HTR-8/SVneo (cell line): ENCODE measurements at places on chromosomes 2 and 18.

- no peak for DNase-seq
Measured at GRCh38 chr2:75525434-75526310, 35.1 kb downstream of the EVA1A start.

GRCh38 chr2:180141600-180141999 is 134.5 kb upstream of the CWC22 start:
- DNase-seq = no peak

GRCh38 chr2:25274868-25275574 is 66.7 kb downstream of the DNMT3A start:
- DNase-seq = no peak

- DNase-seq = no peak
Measured at GRCh38 chr18:24064391-24065100, 50.0 kb downstream of the TTC39C start.

DNA sequence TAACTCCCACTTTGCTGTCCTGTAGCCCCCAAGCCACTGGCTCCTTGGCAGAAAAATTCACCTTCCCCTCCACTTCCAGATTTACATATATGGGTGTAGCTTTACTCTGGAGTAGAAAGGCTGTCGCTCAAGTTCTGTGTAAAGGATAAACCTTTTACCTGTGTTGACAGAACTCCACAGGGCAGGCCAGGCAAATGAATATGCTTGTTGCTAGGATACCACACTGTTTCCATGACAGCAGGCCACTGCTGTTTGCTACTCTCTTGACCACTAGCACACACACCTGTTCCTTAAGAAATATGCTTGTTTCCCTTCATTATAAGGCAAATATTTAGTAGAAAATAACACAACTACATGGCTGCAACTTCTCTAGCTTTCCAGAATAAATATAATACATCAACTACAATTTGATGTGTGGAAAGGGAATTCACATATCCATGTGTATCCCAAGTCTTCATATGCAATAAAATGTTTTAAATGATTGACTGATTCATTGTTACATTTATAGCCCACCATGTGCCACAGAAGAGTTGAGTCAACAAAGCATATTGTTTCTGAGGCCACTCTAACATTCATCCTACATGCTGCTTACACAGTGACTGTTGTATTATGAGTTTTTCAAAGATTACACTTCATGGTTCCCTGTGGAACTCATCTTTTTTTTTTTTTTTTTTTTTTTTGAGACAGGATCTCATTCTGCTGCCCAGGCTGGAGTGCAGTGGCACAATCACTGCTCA is 56.2 kb upstream of the ROCK1 start:
- no peak for DNase-seq

DNA sequence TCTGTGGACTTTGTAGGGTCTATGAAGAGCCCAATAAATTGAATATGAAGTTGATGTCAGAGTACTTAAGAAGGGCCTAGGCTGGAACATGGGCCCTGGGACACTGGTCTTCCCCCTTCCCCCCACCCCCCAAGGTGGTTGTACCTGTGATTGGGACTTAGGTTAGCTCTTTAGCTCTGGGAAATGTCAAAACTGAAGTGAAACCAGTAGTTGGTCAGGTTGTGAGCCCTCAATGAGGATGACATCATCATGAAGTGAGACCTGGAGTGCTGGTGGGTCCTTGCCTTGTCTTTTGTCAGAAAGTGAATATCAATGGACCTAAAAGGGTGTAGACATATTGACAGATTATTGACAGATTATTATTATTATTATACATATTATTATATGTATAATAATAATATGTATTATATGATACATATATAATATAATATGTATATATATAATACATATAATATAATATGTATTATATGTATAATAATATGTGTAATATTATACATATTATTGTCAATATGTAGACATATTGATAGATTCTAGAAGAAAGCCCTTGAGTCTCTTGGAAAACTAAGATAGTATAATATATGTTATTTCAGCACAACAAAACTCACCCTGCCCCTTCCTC is 5.4 kb downstream of the MARS2 start:
- no peak for DNase-seq

- DNase-seq = peak; percentile 11
Measured at GRCh38 chr18:47881752-47882455, 48.6 kb downstream of the SMAD2 start.

DNA sequence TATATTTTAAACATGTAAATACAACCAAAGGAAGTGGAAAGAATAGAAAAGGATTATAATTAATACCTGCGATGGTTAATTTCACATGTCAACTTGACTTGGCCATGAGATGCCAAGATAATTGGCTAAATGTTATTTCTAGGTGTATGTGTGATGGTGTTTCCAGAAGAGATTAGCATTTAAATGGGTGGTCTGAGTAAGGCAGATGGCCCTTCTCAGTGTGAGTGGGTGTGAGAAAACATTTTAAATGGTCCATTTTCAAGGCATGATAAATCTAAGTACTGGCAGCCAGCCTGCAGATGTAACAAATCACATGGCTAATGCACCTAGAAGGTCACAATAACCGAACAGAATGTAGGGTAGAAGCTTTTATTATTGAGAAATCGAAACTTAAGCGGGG is 99.6 kb upstream of the CDH7 start:
- DNase-seq = no peak

DNA sequence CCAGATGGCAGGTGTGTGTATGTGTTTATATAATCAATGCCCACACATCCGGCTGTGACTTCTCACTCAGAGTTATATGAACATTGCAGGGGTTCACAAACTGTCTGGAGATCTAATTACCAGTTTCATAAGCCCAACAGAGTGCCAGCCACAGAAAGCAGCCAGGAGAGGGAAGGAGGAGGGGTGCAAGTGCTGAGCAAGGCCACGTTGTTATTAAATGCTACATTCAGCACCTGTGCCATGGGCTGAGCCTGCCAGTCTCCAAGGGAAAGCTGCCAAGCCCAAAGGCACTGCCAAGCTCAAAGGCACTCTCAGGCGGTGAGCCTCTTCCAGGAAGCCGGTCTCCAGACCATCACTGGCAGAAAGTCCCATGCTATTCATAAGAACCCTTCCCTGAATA is 17.4 kb downstream of the XDH start:
- no peak for DNase-seq

DNA sequence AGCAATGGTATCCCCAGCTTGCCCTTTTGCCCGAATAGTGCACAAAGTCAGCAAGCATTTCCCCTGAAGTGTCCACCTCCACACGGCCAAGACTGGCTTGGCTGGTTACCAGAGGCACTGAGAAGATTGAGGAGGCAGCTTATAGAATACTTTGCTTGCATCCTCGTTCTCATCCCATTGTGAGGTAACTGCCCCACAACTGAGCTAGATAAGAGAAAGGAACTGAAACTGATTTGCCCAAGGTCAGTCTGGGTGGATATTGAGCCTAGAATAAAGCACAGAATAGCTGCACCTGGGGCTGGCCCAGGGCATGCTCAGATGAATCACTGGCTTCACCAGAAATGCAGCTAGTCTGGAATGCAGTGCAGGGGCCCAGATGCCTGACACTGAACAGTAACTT is 32.7 kb upstream of the MAP4K3 start:
- peak; percentile 38 for DNase-seq

GRCh38 chr2:215530191-215530968 is 94.5 kb upstream of the FN1 start:
- DNase-seq = peak; percentile 7
